Activated CD8-positive, alpha-beta T cell treated with anti-CD3 and anti-CD28 coated beads for 36 hours (primary cell): ENCODE measurements at places on chromosomes 11 and 22. TPM values are rescaled to one million over a fixed set of nuclear protein-coding genes. Genes with fewer than 3 reads are reported as not detected.

DRICH1 gene
- not detected for total RNA-seq

TMA7B gene
- 2.3 TPM for total RNA-seq

SYT8 gene
- not detected for total RNA-seq

SLC25A1 gene
- 57.6 TPM for total RNA-seq

KCNJ1 gene
- total RNA-seq, result not detected

ADM gene
- 43.1 TPM for total RNA-seq

NAT10 gene
- 129 TPM for total RNA-seq

SLC6A5 gene
- total RNA-seq, result not detected

FEN1 gene
- 114 TPM for total RNA-seq

OR52I2 gene
- total RNA-seq, result not detected

ZC3H12C gene
- 0.45 TPM for total RNA-seq

MPZL2 gene
- 31.0 TPM for total RNA-seq

SEPTIN5 gene
- 1.3 TPM for total RNA-seq

ROBO4 gene
- not detected for total RNA-seq

MRE11 gene
- 38.3 TPM for total RNA-seq

CD3E gene
- total RNA-seq, result 387 TPM

C11orf16 gene
- total RNA-seq, result not detected

CD248 gene
- total RNA-seq, result 16.8 TPM

RFPL1 gene
- total RNA-seq, result not detected

SLC22A25 gene
- total RNA-seq, result not detected

KDM4E gene
- not detected for total RNA-seq

OR51B2 gene
- not detected for total RNA-seq

GDPD5 gene
- 11.0 TPM for total RNA-seq

CASP5 gene
- total RNA-seq, result not detected

INSC gene
- total RNA-seq, result 0.74 TPM

PRODH gene
- not detected for total RNA-seq

ARHGAP42 gene
- 0.20 TPM for total RNA-seq

CRELD2 gene
- total RNA-seq, result 28.2 TPM

GAL3ST3 gene
- 0.51 TPM for total RNA-seq

CHADL gene
- total RNA-seq, result 0.23 TPM

KCNK4 gene
- total RNA-seq, result not detected

UPK2 gene
- total RNA-seq, result 2.2 TPM

ABTB2 gene
- 2.5 TPM for total RNA-seq

LSP1 gene
- total RNA-seq, result 251 TPM

SLC22A6 gene
- total RNA-seq, result not detected
